Activated CD8-positive, alpha-beta T cell treated with anti-CD3 and anti-CD28 coated beads for 36 hours (primary cell): ENCODE measurements at places on chromosomes 1 and 21. TPM values are rescaled to one million over a fixed set of nuclear protein-coding genes. Genes with fewer than 3 reads are reported as not detected.
A peak's percentile ranks its signal among the peaks of the same experiment; 100 is the strongest.

- no peaks in the 10 kb centered on the region for H3K36me3 ChIP-seq
- H3K4me3 ChIP-seq, result no peak overlapping the region
- DNase-seq, result no peak
- no peaks in the 10 kb centered on the region for H3K27me3 ChIP-seq
- H3K4me1 ChIP-seq, result no peaks in the 10 kb centered on the region
Measured at GRCh38 chr21:23478381-23478780, 2128.9 kb downstream of the MRPL39 start.

KCNJ15 gene
- 0.43 TPM for total RNA-seq

DNA sequence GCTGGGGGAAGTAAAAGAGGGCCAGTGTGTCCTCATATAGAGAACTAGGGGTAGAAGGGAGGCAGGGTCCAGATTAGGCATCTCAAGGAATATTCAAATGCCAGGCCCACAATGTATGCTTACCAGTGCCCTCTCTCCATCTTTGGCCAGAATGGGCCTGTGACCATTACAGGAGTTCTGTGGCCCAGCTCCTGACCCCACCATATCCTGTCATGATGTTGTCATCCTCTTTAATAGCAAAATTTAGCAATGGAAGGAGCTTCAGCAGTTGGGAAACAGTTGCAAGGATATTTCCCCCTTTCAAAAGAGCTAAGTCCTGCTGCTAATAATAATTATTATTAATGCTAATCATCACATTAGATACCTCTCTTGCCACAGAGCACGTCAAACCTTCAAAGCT lies 49.3 kb upstream of the JUN start:
- no peak for DNase-seq
- H3K27me3 ChIP-seq, result no peaks in the 10 kb centered on the region
- H3K4me3 ChIP-seq, result no peak overlapping the region
- H3K27ac ChIP-seq, result no peak overlapping the region
- H3K4me1 ChIP-seq, result no peaks in the 10 kb centered on the region

ATP1A4 gene
- not detected for total RNA-seq

GRCh38 chr1:162141281-162142054 lies 72.0 kb downstream of the NOS1AP start:
- H3K4me1 ChIP-seq, result no peaks in the 10 kb centered on the region
- H3K4me3 ChIP-seq, result no peak overlapping the region
- H3K36me3 ChIP-seq, result no peaks in the 10 kb centered on the region
- DNase-seq, result no peak
- no peak overlapping the region for H3K27ac ChIP-seq
- H3K27me3 ChIP-seq, result peaks cover 22% of the 10 kb centered on the region

- peaks cover 17% of the 10 kb centered on the region for H3K4me1 ChIP-seq
- H3K27me3 ChIP-seq, result peaks cover 27% of the 10 kb centered on the region
- H3K27ac ChIP-seq, result no peak overlapping the region
- no peak for DNase-seq
- H3K4me3 ChIP-seq, result no peak overlapping the region
- peaks cover 7% of the 10 kb centered on the region for H3K36me3 ChIP-seq
Measured at GRCh38 chr1:182394055-182394775, 2.6 kb upstream of the GLUL start.

GRCh38 chr1:65056866-65057265 lies 90.5 kb upstream of the JAK1 start:
- no peak overlapping the region for H3K4me3 ChIP-seq
- H3K4me1 ChIP-seq, result peaks cover 17% of the 10 kb centered on the region
- DNase-seq, result no peak

GRCh38 chr1:72283307-72284083 lies 1.2 kb upstream of the NEGR1 start:
- H3K27ac ChIP-seq, result no peak overlapping the region
- peaks cover 15% of the 10 kb centered on the region for H3K4me1 ChIP-seq
- no peaks in the 10 kb centered on the region for H3K36me3 ChIP-seq
- DNase-seq, result peak; percentile 45
- peaks cover 25% of the 10 kb centered on the region for H3K27me3 ChIP-seq

DNA sequence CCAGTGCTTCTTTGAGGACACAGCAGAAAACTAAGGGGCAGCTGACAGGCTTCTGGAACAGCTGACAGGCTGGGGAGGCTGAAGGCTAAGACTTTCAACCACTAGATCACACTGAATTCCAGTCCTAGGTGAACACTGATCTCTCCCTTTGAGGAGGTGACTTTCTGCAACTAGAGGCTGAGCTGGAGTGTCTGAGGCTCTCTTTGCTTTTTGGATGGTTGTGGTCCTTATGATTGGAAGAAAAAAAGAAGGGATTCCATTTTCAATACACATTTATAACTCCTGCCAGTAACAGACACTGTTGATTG lies 1.4 kb downstream of the IL6R start:
- H3K4me3 ChIP-seq, result peak overlapping the region; percentile 70
- no peak for DNase-seq
- no peaks in the 10 kb centered on the region for H3K36me3 ChIP-seq
- H3K27ac ChIP-seq, result peak overlapping the region; percentile 78

- H3K27ac ChIP-seq, result no peak overlapping the region
- no peak for DNase-seq
- H3K27me3 ChIP-seq, result peaks cover 1% of the 10 kb centered on the region
- peaks cover 6% of the 10 kb centered on the region for H3K4me1 ChIP-seq
- H3K36me3 ChIP-seq, result no peaks in the 10 kb centered on the region
- H3K4me3 ChIP-seq, result no peak overlapping the region
Measured at GRCh38 chr1:232667094-232667777, 37.3 kb upstream of the SIPA1L2 start.

DNA sequence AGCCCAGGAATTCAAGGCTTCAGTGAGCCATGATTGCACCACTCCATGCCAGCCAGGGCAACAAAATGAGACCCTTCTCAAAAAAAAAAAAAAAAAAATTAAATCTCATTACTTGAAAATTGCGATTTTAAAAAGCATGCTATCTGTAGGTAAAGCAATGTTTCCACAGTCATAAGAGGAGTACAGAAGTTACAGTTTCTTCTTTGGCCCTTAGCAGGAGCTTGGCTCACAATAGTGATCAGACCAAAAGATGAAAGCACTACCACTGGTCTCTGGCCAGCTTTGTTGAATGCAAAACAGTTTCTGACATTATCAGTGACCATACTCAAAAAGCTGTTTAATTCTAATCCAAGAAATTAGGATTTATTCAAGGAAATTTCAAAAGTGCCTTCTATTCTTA lies 31.2 kb downstream of the VAV3 start:
- peaks cover 4% of the 10 kb centered on the region for H3K36me3 ChIP-seq
- no peaks in the 10 kb centered on the region for H3K27me3 ChIP-seq
- peaks cover 76% of the 10 kb centered on the region for H3K4me1 ChIP-seq
- peak overlapping the region; percentile 58 for H3K27ac ChIP-seq
- H3K4me3 ChIP-seq, result no peak overlapping the region

- H3K27ac ChIP-seq, result no peak overlapping the region
- H3K27me3 ChIP-seq, result no peaks in the 10 kb centered on the region
- H3K36me3 ChIP-seq, result no peaks in the 10 kb centered on the region
- DNase-seq, result no peak
- no peak overlapping the region for H3K4me3 ChIP-seq
Measured at GRCh38 chr1:160850541-160850940, 12.1 kb downstream of the CD244 start.

DPT gene
- total RNA-seq, result not detected

- H3K27me3 ChIP-seq, result no peaks in the 10 kb centered on the region
- no peaks in the 10 kb centered on the region for H3K4me1 ChIP-seq
- no peak overlapping the region for H3K4me3 ChIP-seq
- no peak for DNase-seq
- H3K27ac ChIP-seq, result no peak overlapping the region
- H3K36me3 ChIP-seq, result no peaks in the 10 kb centered on the region
Measured at GRCh38 chr1:103461161-103462105, 64.1 kb upstream of the RNPC3 start.

TMEM82 gene
- total RNA-seq, result not detected

DNA sequence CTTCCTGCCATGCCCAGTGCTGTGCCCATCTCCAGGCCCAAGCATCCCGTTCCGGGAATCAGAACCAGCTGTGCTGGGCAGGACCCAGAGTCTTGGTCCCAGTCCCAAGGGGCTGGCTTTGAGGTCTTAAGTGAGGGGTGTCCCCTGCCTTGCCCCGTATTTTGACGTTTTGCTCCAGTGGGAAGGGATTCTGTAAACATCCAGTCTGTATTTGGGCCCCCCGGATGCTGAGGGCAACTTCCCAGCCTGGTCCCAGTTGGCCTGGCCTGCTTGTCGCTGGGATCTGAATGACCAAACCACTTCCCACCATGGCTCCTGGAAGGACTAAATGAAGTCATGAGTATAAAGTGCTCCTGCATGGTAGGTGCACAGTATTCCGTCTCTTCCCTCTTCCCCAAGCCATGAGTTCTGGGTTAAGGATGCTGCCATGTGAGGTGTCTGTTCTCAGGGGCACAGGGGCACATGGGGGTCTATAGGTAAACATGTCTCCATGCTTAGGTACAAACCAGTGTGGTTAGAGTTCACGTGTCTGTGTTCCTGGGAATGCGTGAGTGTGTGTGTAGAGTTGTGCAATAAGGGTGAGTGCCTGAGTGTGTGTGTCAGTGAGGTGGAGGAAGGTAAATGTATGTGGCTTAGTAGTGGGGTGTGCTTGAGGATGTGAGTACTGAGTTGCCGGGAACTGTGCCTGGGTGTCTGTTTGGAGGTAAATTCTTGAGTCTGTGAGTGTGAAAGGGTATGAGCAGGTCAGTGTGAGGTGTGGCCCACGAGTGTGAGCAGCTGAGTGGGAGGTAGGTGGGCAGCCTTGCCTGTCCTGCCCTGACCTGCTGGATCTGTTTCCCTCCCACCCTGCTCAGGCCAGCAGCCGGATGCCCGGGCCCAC lies 1.5 kb downstream of the B4GALT2 start:
- peaks cover 42% of the 10 kb centered on the region for H3K36me3 ChIP-seq
- no peak for DNase-seq
- peak overlapping the region; percentile 86 for H3K4me3 ChIP-seq
- H3K4me1 ChIP-seq, result peaks cover 36% of the 10 kb centered on the region
- H3K27ac ChIP-seq, result no peak overlapping the region

DNA sequence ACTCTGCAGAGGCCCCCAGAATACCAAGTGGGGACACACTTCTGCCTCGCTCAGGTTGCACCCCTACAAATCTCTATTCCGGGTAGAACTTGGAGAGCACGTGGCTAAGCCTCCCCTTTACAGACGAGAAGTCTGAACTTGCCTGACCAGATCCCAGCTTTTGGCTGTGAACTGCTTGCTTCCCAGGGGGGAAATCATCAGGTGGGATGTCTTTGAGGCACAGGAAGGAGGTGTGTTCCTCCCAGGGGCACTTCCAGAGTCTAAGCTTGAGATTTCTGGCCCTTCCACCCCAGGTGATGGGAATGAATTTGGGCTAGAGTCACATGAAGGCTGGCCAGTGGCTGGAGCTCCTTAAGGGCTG lies 1.3 kb upstream of the S100A3 start:
- DNase-seq, result no peak
- H3K36me3 ChIP-seq, result no peaks in the 10 kb centered on the region
- H3K4me3 ChIP-seq, result no peak overlapping the region
- H3K4me1 ChIP-seq, result peaks cover 17% of the 10 kb centered on the region

KIAA1614 gene
- total RNA-seq, result 0.18 TPM

- H3K4me1 ChIP-seq, result no peaks in the 10 kb centered on the region
- H3K27ac ChIP-seq, result no peak overlapping the region
- DNase-seq, result no peak
- peaks cover 9% of the 10 kb centered on the region for H3K27me3 ChIP-seq
- no peaks in the 10 kb centered on the region for H3K36me3 ChIP-seq
Measured at GRCh38 chr1:41420860-41421259, 59.6 kb downstream of the FOXO6 start.

- no peaks in the 10 kb centered on the region for H3K4me1 ChIP-seq
- no peaks in the 10 kb centered on the region for H3K27me3 ChIP-seq
- no peaks in the 10 kb centered on the region for H3K36me3 ChIP-seq
- no peak overlapping the region for H3K27ac ChIP-seq
Measured at GRCh38 chr1:39170731-39171667, 33.5 kb upstream of the MACF1 start.

DNA sequence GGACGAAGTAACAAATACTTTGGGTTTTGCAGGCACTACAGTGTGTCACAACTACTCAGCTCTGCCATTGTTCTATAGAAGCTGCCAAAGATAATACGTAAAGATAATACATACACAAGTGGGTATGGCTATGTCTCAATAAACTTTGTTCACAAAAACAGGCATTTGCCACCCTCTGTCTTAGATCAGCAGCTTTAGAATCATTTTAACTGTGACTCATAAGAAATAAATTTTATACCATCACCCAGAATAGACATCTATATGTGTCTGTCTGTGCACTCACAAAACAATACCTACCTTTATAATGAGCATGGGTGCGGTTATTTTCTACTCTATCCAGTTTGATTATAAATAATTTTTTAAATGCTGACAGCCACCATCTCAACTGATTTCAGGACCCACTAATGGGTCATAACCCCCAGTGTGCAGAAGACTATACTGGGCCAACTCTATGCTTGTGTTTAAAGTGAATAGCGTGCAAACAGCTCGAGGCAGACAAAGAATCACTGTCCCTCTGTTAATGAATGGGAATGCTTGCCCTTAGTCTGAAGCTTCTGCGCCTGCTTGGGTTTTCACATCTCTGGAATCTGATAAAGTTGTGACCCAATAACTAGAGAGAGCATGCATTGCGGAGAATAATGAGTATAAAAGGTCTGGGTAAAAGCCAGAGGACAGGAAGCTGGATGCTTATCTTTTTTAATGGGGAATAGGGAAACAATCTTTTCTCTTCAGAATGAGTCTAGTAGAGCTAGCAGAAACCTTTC lies 216.2 kb downstream of the PLPP3 start:
- H3K4me1 ChIP-seq, result no peaks in the 10 kb centered on the region
- no peaks in the 10 kb centered on the region for H3K27me3 ChIP-seq
- no peaks in the 10 kb centered on the region for H3K36me3 ChIP-seq

ERICH3 gene
- total RNA-seq, result not detected

DNA sequence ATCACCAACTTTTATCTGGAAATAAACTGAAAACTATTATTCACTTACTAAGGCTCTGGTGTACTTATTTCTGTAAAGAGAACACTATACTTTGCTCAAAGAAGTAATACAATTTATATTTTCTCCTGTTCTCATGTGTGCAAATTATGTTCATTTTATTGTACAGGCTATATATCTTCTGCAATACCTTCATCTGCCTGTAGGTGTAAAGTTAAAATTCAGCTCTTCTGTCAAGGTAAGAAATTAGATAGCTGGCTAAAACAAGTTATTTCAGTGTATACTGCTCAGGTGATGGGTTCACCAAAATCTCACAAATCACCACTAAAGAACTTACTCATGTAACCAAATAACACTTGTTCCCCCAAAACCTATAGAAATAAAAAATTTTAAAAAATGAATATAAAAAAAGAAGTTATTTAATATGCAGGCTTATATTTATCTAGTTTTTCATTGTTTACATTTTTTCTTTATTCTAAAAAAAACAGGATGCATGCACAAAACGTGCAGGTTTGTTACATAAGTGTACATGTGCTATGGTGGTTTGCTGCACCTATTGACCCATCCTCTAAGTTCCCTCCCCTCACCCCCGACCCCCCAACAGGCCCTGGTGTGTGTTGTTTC lies 81.5 kb downstream of the PTGER3 start:
- H3K27ac ChIP-seq, result no peak overlapping the region
- DNase-seq, result no peak
- no peaks in the 10 kb centered on the region for H3K36me3 ChIP-seq
- H3K4me3 ChIP-seq, result no peak overlapping the region

GRCh38 chr1:200890818-200891773 lies 3.6 kb upstream of the INAVA start:
- peak; percentile 20 for DNase-seq
- peaks cover 51% of the 10 kb centered on the region for H3K4me1 ChIP-seq
- H3K27ac ChIP-seq, result no peak overlapping the region
- peak overlapping the region; percentile 51 for H3K4me3 ChIP-seq
- H3K36me3 ChIP-seq, result no peaks in the 10 kb centered on the region

- DNase-seq, result no peak
- H3K36me3 ChIP-seq, result no peaks in the 10 kb centered on the region
- no peaks in the 10 kb centered on the region for H3K27me3 ChIP-seq
- no peak overlapping the region for H3K27ac ChIP-seq
- no peak overlapping the region for H3K4me3 ChIP-seq
Measured at GRCh38 chr21:27631471-27631870, 664.6 kb upstream of the ADAMTS5 start.
